Stimulated activated effector memory CD8-positive, alpha-beta T cell treated with anti-CD3 and anti-CD28 coated beads, Interleukin-12 subunit alpha, Interleukin-12 subunit beta, amount 100 ng/mL, for 72 hours (primary cell): ENCODE measurements at places on chromosomes 7 and 10.

DNA sequence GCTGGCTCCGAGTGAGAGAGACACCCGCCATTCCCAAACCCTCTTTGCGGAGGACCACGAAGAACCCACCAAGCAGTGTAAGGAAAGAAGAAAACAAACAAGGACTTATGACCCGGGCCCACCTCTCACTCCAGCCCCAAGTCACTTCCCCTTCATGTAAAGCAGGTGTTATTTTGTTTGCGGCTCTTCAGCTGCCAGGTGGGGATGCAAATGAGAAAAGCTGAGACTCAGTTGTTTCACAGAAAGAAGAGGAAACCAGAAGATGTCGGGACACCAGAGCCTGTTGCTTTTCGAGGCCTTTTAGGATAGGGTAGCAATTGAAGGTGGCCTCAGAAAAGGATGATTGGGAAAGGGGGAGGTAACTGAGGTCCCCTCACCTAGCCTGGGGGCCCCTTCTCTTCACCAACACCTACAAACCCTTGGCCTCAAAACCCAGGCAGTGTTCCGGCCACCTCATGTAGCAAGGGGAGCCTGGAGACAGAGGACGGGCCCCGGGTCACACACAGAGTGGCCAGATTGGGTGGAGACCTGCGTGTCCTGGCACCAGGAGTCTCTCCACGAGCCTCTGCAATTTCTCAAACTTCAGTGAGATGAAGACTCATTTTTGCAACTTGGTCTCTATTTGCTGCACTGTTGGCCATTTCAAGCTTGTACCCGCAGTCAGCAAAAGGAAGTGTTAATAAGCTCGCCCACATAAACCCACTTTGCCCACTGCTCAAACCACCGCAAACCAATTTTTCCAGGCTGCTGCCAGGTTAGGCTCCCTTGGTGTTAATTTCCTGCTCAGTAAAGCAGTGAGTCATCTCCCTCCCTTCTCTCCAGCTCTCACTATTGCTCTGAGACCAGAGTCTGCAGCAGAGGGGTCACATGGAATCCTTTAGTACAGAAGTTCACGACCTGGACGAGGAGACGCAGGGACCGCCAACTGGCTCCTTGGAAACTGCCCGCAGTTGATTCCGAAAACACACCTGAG lies 45.5 kb downstream of the AOC1 start:
- DNase-seq: no peak

- DNase-seq: no peak
Observed at GRCh38 chr7:79272066-79272669, 181.3 kb downstream of the MAGI2 start.

DNA sequence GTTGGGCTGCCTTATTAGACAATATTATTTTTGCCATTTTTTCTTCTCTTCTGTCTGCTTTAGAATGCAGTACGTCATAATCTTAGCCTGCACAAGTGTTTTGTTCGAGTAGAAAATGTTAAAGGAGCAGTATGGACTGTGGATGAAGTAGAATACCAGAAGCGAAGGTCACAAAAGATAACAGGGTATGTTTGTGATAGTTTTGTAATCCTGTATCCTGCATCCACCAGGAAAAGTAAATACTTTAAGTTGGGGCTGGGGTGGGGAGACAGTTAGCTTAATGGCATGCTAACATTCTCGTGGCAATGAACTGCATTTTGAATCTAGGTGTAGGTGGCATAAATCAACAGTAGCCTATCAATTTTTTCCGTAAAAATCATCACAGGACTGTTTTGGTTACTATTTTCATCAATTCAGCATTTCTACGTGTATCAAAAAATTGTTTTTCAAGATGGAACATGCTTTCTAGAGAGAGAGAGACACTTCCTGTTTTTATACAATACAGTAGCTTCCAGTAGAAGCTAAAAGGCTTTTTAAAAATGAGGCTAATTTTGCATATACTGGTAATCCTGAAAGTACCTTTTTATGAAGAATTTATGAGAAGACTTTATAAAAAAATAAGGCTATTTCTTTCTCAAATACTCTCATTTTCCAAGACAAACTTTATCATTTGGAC lies 247.5 kb downstream of the FOXP2 start:
- no peak for DNase-seq

DNA sequence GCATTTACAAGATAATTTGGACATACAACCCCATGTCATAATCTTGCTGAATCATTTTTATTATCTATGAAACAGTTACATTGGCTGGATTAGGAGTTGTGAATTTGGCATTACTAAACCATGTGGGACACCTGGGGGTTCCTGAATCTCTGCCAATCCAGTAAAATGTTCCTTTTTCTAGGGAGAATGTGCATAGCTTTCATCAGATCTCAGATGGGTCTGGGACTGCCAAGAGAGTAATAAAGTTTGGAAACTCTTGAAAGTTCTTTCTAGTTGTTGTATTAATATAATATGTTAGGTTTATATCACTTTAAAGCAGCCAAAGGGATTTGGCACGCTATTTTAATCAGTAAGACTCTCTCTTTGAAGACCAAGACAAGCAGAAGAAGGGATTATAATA lies 62.7 kb downstream of the SEMA3E start:
- DNase-seq: no peak

DNA sequence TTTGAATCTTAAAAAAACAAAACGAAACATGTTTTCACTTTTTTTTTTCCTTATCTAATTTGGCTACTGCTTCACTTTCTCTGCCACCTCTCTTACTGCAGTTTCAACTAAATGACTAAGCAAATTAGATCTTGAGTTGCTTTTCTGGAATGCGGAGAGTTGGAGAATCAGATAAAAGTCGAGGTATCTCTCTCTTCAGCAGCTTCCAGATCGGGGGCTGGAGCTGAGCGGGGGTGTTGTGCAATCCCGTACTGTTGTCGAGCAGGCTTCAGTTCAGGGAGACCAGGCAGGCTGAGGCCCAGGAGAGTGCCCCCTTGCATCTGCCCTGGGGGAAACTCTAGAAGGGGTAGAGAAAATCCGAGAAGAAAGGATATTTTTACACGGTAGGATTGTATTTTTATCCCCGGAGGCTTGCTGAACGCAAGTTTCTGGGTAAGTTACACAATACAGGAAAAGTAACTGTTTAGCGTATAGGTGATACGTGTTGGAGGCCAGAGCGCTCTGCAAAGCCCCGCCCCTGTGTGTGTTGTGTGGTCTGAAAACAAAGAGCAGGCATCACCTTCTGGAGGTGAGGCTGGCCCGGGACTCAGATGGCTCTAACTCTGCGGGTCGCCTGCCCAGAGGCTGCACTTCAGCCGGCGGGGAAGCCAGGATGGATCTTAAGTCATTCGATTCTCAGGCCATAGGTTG lies 116.6 kb downstream of the KLF6 start:
- DNase-seq: peak; percentile 67

- no peak for DNase-seq
Observed at GRCh38 chr10:63717027-63717715, 196.0 kb downstream of the REEP3 start.

DNA sequence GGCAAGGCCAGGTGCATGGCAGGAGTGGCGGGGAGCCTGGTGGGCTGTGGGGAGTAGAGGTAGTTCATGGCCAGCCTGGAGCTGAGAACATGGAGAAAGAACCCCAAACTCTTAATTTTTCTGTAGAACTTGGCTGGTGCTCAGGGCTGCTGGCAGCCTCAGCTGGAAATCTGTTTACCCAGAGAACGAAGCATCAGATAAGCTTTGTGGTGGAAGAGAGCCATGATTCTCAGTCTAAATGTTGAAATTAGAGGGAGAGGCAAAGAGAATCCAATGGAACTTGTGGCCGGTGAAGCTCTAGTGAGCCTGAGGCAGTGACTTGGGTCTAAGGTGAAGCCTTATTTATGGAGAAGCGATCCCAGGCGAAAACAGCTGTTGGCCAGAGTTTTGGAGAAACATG lies 126.4 kb downstream of the CCDC3 start:
- no peak for DNase-seq

DNA sequence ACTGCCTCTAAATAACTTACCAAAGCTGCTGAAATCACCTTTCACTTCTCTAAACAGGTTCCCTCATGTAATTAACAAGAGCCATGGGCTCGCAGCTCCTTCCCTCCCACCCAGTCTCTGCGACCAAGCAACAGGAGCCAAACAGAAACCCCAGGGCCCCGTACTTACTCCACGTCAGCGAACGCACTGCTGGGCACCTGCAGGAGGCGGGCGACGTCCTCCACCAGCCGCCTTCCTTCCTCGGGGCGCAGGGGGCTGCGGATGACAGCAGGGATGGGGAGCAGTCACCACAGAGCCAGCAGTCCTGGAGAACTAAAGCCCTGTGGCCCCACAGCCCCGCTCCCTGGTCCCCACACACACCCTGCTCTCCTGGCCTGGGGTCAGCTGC lies 477.0 kb downstream of the PTPRN2 start:
- no peak for DNase-seq

DNA sequence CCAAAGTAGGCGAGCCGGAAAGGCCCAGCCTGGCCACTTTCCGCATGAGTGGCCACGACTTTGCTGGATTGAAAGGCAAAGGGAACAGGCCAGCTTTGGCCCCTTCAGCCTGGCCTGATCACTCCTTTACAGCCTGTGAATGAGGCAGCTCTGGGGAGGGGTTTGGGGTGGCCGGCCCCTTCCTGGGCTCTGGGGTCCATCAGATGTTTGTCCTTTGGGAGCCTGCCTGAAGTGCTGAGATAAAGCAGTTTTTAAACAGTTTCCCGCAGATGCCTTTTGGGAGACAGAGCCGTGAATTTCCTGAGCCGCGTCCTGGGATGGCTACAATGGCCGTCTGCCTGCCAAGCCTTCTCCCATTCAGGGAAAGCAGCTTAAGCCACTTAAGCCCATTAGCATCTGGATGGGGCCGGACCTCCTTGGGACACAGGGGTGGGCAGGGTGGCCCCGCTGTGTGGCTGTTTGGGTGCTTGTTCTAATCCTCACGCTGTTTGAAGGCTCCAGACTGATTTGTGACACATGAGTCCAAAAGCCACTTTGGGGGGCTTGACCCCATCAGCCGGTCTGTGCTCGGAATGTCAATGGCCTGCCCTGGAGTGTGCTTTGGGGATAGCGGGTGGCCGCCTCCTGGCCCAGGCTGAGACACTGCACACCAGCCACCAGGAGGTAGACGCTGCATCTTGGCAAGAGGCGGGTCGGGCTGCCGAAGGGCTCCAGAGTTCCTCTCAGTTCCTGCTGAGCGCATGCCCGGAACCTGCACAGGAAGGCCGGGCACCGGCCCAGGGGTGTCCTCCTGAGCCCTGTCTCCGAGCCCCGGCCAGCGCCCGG lies 38.9 kb downstream of the NKX6-2 start:
- DNase-seq: no peak

DNA sequence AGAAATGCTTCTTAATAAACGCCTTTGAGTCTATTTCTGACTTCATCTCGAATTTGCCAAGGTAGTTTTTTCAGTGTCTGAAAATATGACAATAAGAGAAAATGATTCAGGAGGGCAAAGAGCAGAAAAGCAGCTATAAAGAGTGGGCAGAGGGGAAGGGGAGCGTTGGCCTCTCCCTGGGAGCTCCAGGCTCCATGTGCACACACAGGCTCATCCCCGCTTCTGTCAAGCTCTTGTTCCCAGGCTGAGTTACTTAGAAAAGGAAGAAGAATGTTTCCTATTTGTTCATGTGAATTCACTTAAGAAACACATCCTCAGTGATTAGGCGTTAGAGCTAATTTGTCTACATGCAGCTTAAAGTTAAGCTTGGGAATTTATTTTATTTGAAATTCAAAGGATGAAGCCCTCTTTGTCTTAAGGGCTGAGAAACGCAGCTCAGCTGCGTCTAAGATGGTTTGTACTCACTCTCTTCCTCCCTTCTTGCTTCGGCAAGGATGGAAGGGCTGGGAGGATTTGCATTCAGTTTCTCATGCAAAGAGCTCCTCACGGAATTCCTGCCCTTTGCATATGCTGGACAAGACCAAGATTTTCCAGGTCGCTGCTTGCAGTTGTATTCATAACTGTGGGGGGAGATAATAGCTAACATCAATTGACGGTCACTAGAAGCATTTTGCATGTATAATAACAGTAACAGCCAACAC lies 29.0 kb upstream of the ATXN7L1 start:
- DNase-seq: no peak

GRCh38 chr10:72092987-72093386 lies 4.6 kb upstream of the SPOCK2 start:
- no peak for DNase-seq
